ENCODE measurements at places on chromosomes 7 and 10.
A peak's percentile ranks its signal among the peaks of the same experiment; 100 is the strongest.

- no peak for DNase-seq
These were observed 91.6 kb upstream of the IKZF1 start for GRCh38 chr7:50212666-50213621.

DNA sequence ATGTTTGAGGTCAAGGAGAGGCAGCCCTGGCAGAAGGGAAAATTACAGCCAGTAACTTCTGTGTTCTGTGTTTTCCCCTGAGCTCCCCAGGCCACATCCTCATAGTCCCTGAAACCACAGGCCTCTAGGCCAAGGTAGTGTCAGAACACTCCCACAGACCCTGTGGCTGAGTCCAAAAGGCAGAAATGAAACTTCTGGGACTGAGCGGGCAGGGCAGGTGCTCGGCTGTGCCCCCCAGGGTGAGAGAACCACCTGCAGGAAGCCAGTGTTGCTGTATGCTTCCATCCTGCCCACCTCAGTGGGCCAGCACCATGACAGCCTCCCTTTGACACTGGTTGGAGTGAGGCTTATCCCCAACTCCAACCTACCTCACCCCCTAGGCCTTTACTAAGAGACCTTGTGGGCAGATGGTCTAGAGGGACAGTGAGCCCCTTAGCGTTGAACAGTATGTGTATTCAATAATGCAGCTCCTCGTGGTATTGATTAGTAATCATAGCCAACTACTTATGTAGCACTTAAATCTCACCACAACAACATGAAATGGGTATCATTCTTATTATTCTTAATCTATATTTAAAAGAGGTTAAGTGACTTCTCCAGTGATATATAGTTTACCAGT is 30.3 kb downstream of the PIK3CG start:
- no peak for DNase-seq

- no peak for DNase-seq
These were observed 72.6 kb downstream of the ITGB8 start for GRCh38 chr7:20403331-20403730.

- DNase-seq = no peak
These were observed 74.3 kb upstream of the POM121L12 start for GRCh38 chr7:52961084-52961483.

- no peak for DNase-seq
These were observed 140.0 kb downstream of the ITGB8 start for GRCh38 chr7:20470726-20471125.

DNA sequence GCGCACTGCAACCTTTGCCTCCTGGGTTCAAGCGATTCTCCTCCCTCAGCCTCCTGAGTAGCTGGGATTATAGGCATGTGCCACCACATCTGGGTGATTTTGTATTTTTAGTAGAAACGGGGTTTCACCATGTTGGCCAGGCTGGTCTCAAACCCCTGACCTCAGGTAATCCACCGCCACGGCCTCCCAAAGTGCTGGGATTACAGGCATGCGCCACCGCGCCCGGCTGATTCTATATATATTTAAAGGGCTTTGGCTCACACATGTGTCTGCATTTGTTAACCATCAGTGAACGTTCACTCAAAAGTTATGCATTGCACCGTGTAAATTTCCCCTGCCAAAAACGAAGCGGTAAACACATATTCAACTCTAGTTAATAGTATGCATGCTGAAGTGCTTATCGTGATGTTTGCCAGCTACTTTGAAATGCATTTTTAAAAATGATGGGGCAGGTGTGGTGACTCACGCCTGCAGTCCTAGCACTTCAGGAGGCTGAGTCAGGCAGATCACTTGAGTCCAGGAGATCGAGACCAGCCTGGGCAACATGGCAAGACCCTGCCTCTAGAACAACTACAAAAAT is 17.7 kb upstream of the WIPI2 start:
- DNase-seq = no peak

- DNase-seq = no peak
These were observed 948 bp downstream of the ZNF138 start for GRCh38 chr7:64795176-64795575.

- DNase-seq = no peak
These were observed 62.7 kb upstream of the LRRC4 start for GRCh38 chr7:128093614-128094570.

GRCh38 chr7:98483276-98483963 is 82.5 kb upstream of the BAIAP2L1 start:
- DNase-seq = no peak

DNA sequence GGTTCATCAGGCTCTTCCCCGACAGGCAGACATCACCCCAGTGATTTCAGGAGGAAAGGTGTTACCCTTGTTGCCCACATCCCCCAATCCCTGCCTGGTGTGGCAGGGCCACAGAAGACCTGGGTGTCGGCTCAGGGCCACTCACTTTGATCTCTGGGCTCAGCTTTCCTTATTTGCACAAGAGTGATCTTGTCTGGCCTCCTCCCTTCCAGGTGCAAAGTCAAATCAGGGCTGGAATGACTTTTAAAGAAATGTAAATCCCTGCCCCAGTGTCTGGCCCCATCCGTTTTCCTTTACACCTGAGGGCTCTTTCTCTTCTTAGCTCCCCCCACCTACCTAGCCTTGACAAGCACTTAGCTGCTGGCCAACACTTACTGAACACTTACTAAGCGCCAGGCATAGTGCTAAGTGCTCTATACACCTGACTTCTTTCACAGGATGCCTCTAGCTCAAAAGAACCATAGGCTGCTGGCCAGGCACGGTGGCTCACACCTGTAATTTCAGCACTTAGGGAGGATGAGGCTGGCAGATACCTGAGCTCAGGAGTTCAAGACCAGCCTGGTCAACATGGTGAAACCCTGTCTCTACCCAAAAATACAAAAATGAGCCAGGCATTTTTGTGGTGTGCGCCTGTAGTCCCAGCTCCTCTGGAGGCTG is 979 bp upstream of the NODAL start:
- no peak for DNase-seq

GRCh38 chr7:37730501-37730900 is 46.9 kb downstream of the GPR141 start:
- no peak for DNase-seq

- peak; percentile 47 for DNase-seq
These were observed 50.8 kb upstream of the ABLIM1 start for GRCh38 chr10:114708717-114709335.

GRCh38 chr7:140348161-140348849 is 50.0 kb downstream of the SLC37A3 start:
- peak; percentile 44 for DNase-seq

DNA sequence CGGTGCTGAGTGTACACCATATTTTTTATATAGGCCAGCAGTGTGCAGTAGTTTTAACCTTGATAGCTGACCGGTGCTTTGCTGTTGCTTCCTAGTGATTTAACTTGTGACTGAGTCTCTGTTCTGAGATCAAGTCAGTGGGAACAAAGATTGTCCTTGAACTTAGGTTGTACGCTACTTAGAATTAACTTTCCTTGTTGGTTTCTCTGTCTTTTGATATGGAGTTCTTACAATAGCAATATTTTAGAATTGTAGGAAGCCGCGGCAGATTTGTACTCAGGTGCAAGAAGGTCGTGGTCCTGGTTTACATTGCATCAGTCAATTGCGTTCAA is 1.3 kb downstream of the DDX21 start:
- DNase-seq = no peak

DNA sequence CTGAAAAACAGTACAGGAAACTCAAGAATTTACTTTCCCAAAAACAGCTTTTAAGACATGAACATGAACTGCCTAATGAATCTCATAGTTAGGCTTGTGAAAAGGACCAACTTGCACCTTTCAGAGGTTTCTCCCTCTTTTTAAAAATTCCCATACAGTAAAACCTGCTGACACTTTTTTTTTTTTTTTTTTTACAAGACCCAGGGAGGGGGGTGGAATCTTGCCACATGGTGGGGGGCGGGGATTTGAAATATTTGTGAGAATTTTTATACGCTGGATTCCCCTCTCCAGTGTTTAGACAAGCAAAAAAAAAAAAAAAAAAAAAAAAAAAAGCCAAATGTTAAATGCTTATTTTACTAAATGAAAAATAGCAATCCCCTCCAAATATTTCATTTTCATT is 57.4 kb downstream of the HIBADH start:
- no peak for DNase-seq

DNA sequence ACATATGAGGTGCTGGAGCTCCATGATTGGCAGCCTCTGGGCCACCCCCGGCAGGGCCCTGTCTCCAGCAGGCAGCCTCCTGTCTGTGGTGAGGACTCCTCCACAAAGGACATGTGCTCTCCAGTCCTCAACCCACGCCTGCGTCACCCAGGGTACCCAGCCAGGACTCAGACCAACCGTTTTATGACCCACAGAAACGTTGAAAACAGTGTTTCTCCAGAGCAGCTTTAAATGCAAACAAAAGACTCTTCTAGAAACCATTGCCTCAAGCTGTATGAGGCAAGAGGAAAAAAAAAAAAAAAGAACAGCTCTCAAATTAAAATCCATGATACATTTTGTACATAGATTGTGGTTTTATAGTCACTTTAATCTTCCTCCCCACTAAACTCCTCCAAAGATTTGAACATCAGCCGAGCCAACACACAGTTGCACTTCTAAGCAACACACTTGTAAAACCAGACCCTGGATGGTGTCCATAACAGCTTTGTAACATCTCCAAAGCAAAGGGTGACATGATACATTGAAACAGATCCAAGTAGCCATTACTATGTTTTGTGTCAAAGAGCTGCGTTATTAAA is 175.0 kb upstream of the LYZL2 start:
- peak; percentile 39 for DNase-seq

GRCh38 chr10:24618401-24618800 is 105.3 kb downstream of the ARHGAP21 start:
- no peak for DNase-seq

DNA sequence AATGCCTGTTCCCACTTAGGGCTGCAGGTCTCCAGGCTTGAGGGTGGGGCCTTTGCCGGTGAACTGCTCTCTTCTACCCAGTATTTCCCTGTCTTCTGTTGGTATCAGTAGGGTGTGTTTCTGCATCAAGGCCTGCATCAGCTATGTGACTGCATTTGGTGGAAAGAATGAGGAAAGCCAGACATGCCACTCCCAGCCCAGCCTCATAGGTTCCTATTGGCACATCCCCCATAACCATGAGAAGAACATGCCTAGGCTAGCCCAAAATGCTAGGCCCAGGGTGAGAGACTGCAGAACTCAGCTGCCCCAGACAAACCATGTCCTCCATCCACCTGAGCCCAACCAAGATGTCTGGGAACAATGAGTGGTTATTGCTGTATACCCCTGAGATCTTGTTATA is 380.3 kb upstream of the ADARB2 start:
- DNase-seq = no peak
